ENCODE measurements at places on chromosomes 2 and 18.

- no peak for DNase-seq
Measured at GRCh38 chr2:62354771-62355561, 151.0 kb downstream of the TMEM17 start.

GRCh38 chr18:75783566-75784281, 356.2 kb upstream of the SMIM21 start:
- DNase-seq: no peak

GRCh38 chr2:10185046-10185445, 62.5 kb downstream of the RRM2 start:
- DNase-seq: no peak

GRCh38 chr2:76812156-76812555, 710.0 kb downstream of the LRRTM4 start:
- DNase-seq: no peak

DNA sequence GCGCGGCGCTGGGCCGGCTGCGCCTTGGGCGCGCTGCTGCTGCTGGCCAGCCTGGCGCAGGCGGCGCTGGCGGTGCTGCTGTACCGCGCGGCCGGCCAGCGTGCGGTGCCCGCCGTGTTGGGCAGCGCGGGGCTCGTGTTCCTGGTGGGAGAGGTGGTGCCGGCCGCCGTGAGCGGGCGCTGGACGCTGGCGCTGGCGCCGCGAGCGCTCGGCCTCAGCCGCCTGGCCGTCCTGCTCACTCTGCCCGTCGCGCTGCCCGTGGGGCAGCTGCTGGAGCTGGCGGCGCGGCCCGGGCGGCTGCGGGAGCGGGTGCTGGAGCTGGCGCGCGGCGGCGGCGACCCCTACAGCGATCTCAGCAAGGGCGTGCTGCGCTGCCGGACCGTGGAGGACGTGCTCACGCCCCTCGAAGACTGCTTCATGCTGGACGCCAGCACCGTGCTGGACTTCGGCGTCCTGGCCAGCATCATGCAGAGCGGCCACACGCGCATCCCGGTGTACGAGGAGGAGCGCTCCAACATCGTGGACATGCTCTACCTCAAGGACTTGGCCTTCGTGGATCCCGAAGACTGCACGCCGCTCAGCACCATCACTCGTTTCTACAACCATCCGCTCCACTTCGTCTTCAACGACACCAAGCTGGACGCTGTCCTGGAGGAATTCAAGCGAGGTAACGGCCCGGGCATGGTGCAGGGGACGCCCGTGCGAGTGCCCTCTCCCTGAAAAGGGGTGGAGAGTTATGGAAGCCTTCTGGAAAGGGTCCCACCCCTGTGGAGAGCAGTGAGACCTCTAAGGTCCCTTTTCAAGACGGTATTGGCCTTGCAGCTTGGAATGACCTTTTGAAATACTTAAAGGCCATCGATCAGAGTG, 1.0 kb downstream of the CNNM3 start:
- DNase-seq: no peak

DNA sequence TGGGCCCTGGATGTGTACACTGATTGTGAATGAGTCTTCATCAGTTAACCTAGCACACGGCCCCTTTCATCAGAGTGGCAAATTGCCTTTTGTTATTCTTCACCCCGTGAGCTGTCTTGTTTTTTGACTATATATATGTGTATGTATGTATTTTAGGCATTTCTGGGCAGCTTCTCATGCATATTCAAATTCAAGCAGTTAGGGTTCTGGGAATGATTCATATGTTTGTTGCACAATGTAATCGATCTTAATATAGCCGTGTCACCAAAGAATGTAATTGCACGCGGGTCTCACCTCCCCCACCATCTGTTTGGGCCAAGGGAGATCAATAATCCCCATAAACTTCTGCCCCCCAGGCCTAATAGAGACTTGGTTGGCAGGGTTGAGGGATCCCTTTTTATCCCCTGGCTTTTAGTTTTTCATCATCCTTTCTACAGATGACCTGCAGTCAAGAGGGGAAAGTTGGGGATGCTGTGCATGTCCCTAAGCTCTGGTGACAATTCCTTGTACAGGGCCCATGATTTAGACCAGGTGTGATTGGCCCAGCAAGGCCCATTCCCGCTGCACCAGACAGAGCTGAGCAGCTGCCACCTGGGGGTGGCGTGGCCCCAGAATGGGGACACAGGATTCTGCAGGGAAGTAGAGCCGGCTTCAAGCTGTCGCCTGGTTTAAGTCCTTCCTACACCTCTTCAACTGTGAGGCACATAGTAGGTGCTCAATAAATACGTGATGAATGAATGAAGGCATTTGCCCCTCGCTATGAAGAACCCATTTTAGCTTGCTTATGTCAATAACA, 19.2 kb downstream of the KCNF1 start:
- DNase-seq: no peak

DNA sequence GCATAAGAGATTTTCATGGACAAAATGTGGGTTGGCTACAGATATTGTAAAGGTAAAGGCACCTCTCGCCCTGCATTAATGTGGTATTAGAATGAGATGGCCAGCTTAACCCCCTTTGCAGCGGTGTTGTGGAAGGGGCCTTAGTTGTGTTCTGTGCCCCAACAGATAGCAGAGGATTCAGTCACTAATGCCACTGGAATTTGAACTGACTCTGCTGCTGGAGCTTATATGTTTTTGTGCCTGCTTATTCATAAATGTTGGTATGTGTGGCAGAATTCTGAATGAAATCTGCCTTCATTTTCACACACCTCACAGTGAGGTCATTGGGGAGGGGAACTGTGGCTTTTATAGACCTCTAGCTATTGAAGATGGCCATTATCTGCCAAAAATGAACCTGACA, 90.7 kb upstream of the ITGA6 start:
- no peak for DNase-seq

DNA sequence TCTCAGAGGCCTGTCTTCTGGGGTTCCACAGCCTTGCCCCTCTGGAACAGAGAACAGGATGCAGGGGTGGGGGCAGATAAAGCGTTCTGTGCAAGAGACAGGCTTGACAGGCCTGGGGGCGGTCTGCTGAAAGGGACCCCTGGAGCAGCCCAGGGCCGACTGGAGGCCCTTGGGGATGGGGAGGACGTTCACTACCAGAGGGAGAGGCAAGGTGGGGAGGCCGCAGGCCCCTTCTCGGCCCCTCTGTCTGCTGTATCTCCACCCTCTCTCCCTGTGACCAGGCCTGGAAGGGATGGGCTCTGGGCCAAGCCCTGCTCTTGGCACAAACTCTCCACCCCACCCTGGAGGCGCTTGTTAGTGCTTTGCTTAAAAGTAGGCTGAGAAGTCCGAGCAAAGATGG, 27.3 kb upstream of the INHBB start:
- DNase-seq: no peak

- DNase-seq: no peak
Measured at GRCh38 chr2:128560718-128561117, 242.1 kb upstream of the HS6ST1 start.

- no peak for DNase-seq
Measured at GRCh38 chr18:77177009-77177408, 44.4 kb upstream of the MBP start.

DNA sequence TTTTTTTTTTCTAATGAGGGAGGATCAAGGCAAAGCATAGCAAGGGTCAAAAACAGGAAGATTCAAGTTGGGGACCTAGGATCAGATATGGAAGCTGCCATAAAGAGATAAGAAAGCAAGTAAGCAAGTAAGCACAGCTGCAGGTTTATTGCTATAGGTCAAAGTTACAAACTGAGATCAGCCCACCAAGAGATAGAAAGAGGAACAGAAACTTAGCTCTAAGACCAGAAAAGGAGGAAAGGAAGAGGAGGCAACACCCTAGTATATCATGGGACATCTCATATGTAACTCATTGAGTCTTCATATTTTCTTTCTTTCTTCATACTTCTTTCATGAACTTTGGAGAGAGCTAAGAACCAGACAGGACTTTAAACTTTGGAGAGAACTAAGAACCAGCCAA, 295.9 kb upstream of the CRIM1 start:
- no peak for DNase-seq

GRCh38 chr18:44602845-44603244, 77.8 kb upstream of the SETBP1 start:
- no peak for DNase-seq

DNA sequence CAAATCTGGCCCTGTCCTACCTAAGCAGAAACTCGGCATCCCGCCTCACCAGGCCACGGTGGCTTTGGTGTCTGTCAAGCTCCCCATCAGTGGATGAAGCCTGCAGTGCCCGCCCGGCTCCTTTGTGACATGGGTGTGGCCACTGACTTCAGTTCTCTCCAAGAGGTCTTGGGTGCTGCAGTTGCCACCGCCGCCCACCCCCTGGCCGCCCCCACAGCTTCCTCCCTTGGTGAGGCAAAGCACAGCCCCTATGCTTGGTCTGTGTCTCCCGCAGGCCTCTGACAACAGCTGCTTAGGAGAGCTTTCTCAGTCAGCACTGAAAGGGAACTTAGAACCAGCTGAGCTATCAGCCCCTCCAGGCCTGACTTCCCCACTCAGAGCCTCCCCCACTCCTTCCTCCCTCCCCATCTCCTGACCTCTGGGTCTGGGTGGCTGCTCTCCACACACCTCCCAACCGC, 22.9 kb upstream of the GPR55 start:
- DNase-seq: no peak

GRCh38 chr18:79910563-79911343, 40.7 kb downstream of the SLC66A2 start:
- DNase-seq: no peak

GRCh38 chr18:54947091-54947490, 12.2 kb downstream of the CCDC68 start:
- DNase-seq: no peak

DNA sequence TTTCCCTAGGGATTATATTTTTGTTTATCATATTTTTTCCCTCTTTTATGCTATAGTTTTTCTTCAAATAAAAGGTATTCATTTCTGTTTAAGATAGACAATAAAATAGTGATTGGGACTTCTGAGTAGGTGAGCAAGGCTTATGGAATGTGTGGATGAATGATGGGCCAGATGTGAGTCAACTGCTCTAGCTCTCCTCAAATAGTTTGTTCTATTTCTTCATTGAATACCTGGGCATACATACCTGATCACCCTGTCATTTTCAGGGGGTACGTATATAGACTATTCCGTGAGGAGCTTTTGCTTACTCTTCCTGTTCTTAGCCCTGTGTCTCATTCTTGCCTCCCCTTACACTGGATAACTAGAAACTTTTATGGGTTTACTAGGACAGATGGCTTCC, 41.9 kb downstream of the BABAM2 start:
- no peak for DNase-seq

GRCh38 chr2:73610111-73610510, 32.1 kb downstream of the NAT8 start:
- DNase-seq: no peak

DNA sequence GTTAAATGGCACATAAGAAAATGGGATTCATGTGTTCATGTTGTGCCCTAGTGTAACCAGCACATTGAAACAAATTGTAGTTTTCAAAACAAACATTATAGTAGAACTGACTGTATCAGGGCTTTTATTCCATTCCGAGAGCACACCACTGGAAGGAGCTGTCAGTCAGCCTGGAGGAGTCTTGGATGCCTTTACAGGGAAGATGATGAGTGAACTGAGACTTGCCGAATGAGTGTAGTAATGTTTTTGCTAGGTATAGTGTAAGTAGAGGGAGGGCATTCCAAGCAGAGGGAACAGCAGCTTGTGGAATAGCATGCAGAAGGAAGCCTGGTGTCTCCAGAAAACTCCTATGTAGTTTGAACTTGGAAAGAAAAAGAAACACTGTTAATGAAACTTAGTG, 183.5 kb downstream of the MCFD2 start:
- no peak for DNase-seq

DNA sequence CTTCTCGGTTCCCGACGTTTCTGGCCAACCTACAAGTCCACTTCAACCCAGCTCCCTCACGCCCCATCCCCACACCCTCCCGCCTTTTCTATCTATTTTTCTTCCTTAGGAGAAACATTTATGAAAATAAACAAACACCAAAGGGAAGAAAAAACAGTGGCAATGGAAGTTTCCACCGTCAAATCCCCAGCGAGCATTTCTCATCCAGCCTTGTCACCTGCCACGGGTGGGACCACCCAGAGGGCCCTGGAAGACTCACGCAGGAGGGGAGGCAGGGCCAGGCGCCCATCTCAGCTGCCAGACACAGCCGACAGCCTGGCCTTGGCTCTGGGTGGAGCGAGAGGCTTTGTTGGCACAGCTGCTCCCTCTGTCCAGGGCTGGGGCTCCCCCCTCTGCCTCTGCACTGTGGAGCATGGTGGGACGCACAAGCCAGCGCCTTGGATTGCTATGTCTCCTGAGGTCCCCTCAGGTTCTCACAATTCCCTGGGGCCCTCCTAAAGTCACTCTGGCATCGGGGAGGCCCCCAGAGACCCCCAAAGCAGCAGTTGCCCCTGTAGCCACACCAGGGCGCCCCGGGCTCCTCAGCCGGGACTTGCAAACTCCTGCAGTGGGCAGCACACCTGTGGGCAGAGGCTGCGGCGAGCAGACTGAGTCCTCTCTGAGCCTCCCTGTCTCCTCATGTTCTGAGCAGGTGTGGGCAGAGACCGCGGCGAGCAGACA, 395.7 kb upstream of the SALL3 start:
- DNase-seq: no peak

DNA sequence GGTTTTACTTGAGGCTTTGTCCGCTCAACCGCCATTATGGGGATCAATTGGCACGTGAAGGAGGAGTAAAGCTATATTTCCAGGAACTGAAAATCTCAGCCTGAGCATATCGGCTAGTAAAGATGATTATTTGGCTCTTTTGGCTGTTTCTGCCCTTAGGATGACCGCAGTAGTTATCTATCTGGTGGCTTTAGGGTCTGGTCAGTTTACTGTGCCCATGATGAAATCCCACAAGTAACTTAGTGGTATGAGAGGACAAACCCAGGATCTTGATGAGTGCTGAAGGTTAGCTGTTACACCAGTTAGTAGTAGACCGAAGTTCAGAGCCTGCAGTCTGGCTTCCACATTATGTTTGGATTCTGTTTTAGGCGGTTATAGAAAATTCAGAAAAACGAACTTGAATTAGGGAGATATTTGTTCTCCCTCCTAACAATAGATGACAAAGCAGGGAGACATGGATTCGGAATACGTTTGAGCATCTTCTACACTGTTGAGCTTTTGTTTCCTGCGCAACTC, 1.2 kb downstream of the MAT2A start:
- no peak for DNase-seq

- DNase-seq: no peak
Measured at GRCh38 chr2:138877421-138877820, 97.2 kb upstream of the NXPH2 start.

- no peak for DNase-seq
Measured at GRCh38 chr2:180071797-180072196, 64.7 kb upstream of the CWC22 start.

- DNase-seq: no peak
Measured at GRCh38 chr2:48572816-48573215, 42.9 kb downstream of the STON1 start.

All from stimulated activated CD8-positive, alpha-beta memory T cell treated with anti-CD3 and anti-CD28 coated beads, Interleukin-2, amount 100 ng/mL, for 1 hour (primary cell).